ENCODE measurements at places on chromosomes 4 and X.

DNA sequence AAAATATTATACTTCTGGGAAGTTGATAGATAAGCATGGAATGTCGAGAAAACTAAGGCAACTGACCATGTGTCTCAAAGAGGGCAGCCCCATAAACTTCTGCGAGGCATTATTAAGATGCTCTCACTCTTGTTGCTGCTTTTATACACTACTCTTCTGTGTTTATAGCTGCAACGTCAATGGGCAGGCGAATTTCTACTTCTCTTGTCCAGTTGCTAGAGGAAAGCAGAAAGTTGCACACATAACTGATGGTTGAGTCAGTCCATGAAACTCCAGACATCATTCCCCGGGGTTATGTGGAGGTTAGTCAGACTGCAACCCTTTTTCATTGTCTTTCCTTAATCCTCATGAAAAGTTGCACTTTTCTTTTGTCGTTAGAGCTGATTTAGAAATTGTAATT lies 39.8 kb downstream of the VCX3B start:
- no peak for DNase-seq

- DNase-seq, result no peak
Measured at GRCh38 chrX:129759576-129760061, 20.1 kb upstream of the SASH3 start.

DNA sequence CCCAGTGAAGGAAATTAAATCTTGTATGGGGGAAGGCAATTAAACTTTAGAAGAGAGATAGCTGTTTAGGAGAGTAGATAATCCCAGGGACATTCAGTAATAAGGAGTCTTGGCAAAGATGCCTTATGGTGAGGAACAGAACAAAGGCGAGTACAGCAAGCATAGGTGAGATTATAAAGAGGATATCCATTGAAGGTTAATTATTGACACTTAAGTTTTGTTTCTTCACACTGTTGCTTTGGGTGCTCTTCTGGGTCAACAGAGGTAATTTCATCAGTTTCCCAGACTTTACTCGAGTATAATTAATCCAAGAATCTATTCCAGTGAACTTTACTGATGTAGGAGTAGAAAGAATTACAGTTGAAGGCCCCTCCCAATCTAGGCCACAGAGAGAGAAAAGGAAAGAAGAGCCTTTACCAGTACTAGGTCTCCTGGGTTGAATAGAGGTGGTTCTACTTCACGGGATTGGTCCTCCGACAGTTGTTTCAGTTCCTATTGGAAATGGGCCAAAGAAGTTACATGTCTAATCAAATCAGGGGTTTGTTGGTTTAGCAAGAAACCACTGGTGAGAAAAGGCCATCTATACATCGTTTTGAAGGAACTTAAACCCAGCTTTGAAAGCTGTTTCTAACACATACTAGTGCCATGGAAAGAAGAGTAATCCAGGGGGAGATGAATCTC lies 27.2 kb downstream of the EPGN start:
- DNase-seq, result no peak

DNA sequence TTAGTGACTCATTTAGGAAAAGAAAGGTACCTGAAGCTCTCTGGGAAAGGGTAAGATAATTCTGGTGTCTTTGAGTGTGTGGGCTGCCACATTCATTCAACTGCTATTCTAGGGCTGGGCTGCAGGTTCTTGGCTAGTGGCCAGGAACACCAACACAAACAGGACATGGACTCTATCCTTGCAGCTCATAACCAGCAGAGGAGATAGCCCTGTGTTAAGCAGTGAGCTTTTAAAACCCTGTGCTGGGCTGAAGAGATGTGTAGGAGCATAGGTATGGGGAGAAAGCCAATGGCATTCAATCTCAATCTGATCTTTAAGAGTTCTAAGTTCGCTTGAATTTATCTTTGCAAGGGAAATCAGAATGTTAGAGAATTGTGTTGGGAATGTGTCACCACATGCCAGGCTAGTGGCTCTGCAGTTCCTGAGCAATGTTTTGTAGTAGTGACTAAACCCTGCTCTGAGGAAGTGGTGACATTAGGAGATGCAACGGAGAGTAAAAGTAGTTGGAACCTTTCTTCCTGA lies 39.2 kb downstream of the SGMS2 start:
- DNase-seq, result no peak

DNA sequence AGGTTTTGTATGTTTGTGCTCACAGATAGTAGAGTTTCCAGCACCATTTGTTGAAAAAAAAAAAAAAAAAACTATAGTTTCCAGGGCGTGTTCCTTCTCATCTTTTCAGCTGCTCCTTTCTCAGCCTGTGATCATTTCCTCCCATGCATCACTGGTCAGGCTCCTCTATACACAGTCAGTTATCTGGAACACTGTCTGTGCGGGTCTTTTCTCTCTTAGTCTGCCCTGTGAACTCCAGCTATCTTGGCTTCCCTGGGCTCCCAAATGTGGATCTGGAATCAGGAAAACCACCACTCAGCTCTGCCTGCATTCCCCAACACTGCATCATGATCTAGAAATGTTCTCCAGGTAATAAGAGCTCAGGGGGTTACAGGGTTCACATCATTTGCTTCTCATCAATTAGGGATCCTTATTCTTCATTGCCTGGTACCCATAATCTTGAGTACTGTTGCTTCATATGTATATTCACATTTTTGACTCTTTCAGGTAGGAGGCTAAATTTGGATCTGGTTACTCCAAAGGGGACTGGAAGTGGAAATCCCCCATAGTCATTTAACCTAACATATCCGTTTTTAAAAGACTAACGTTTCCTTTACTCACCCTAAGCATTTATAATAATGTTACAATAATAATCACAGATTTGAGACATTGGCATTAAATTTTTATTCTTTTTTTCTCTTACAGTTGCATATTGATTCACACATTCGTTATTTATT lies 221.8 kb upstream of the KLF3 start:
- DNase-seq, result no peak

- DNase-seq, result no peak
Measured at GRCh38 chrX:47808904-47809788, 27.6 kb upstream of the ZNF81 start.
